ENCODE measurements at places on chromosomes 12 and 14. TPM values are rescaled to one million over a fixed set of nuclear protein-coding genes. Genes with fewer than 3 reads are reported as not detected.
A peak's percentile ranks its signal among the peaks of the same experiment; 100 is the strongest.

DNA sequence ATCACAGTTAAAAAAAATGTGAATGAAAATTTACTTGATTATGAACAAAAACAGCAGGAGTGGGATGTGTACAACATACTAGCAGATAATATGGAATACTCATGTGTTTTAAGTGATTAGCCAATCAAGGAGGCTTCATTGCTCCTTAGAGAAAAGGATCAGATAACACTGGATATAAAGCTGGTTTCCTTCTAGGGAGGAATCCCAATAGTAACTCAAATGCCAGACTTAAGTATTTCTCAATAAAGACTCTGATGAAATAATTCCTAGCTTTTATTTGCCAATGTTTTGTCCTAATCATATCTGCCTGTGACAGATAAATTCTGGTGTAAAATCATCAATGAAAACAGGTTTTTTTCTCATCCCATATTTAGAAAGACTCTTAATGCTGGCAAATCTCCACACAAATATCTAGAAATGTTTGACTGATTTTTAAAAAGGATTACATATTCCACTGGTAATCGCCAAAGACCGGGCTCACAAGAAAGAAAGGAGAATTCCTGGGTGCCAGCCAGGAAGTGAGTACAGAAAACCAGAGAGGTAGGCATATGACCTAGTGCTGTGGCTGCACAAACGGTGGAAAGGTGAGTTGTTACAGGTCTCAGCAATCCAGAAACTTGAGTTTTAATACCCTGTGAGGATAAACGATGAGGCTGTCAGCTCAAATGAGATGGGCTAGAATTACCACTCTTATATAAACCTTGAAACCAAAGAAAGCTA is 108.6 kb upstream of the TTC7B start:
- no peak for DNase-seq

DNA sequence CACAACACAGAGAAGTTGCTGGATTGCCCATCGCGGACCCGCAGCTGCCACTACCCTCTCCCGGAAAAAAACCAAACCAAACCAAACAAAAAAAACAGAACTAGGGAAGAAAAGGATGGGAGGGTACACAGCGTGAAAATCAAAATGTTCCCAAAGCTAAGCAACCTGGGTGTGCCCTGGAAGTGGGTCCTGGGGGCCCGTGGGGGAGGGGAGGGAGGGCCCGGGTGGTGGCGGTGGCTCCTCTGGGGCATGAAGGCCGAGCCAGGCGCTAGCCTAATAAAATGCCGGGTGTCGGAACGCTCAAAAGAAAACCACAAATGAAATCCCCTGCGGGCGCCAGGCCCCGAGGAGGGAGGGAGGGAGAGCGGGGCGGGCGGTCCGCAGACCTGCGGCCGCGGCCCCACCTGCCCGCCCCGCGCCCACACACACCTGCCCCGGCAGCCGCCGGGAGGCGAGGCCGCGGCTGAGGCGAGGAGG is 787 bp downstream of the HECTD4 start:
- peak; percentile 21 for DNase-seq

DNA sequence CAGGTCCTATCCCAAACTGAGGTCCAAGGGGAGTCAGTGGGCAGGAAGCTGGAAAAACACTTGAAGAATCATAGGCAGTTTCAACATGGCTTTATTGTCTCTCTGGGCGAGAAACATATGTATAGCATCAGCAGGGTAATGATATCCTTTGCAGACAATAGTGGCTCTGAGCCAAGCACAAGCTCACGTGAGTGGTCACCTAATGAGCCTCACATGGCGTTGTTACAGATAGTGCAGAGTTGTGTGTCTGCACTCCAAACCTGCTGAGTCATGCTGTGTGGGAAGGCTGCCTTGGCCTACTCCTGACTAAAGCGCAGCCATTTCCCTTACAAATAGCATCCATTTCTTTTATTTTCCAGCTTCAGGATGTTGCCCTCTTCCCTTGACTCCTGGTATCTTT is 105.2 kb upstream of the SYT1 start:
- no peak for DNase-seq

The LRRK2 gene
- 8.6 TPM for total RNA-seq

- DNase-seq, result no peak
Measured at GRCh38 chr14:51595881-51596455, 55.7 kb upstream of the FRMD6 start.

The LRP1-AS gene
- total RNA-seq, result not detected
